ENCODE measurements at places on chromosomes 16 and 17.

GRCh38 chr16:67393111-67393787 lies at the start of gene TPPP3:
Gene TPPP3 (minus strand): TSS chr16:67393498. CDS start chr16:67391111, 2,387 bp downstream.
- DNase-seq, result no peak

DNA sequence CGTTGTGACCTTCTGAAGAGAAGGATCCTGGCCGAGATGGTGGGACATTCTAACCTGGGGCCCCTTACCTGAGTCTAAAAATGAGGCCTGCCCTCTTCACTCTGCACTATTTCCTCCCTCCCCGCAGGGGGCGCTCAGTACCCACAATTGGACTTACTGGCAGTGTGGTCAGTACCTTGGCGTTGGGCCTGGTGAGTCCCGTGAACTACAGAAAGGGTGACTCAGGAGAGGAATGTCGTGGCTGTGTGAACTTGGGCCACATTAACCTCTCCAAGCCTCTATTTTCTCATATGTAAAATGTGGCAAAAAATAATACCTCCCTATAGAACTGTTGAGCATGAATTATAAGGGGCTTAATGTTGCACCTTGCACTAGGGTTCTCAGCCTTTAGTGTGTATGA lies 3.9 kb downstream of the RSAD1 start:
- peak; percentile 55 for DNase-seq

GRCh38 chr16:48188449-48189102 lies 32.8 kb upstream of the ABCC12 start:
- DNase-seq, result peak; percentile 13

GRCh38 chr17:67493812-67494211 lies 116.7 kb downstream of the PITPNC1 start:
- DNase-seq, result no peak

GRCh38 chr17:73265646-73266640 lies 4.3 kb upstream of the CPSF4L start:
- no peak for DNase-seq

DNA sequence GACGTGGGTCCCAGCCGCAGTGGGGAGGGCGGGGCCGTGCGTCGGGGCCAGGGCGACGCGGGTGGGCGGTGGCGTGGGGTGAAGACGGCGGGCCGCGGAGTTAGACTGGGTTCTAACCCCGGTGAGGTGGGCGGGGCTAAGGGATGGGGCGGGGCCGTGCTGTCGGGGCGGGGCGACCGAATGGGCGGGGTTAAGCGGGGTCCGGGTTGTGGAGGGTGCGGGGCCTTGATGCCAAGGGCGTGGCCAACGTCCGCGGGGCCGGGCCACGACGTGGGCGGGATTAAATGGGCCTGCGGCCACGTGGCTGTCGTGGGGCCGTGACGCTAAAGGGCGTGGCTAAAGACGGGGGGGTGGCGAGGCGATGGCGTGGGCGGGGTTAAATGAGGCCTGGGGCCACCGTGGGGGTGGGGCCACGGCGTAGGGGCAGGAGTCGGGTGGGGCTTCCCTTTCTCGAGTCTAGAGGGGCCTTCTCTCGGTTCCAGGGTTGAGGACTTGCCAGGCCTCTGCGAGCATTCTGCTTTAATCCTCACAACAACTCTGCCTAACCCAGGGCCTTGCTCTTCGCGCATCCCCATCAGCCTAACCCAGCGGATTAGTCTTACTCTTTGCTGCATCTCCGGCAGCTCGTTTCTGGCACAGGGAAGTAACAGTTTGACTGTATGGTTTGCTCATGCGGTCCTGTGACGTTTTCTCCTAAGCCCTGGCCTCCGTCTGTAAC lies 739 bp downstream of the TCF25 start:
- peak; percentile 96 for DNase-seq

GRCh38 chr17:50003911-50004310 lies 8.9 kb upstream of the DLX3 start:
- DNase-seq, result no peak

GRCh38 chr16:85473323-85473722 lies 139.8 kb upstream of the GSE1 start:
- DNase-seq, result no peak

GRCh38 chr16:31112711-31113110 lies 4.5 kb downstream of the BCKDK start:
- DNase-seq, result no peak

GRCh38 chr17:7886227-7887037 lies 2.2 kb upstream of the CHD3 start:
- no peak for DNase-seq

DNA sequence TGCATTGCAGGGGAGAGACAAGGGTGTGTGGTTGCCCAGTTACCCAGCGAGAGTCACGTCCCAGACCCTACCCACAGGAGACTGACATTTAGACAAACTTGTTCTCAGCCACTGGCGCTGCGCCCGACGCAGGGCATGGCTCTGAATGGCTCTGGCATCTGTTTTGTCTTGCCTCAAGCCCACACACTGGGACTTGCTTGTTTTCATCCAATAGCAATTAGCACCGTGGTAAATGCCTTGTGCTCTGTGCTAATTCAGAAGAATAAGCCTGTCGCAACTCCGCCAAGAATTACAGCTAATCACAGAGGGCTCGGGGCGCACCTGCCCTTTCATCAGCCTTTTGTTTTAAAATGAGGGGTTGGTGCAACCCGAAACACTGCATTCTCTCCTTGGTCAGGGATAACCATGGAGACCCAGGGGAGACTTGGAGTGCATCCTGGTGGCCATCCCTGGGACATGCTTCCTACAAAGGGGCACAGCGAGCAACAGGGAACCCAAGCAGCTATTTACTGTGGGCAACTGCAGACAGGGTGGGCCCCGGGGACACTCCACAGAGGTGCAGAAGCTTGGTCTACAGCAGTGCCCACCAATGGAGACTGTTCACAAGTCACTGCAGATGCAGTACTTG lies 220.6 kb upstream of the ZFHX3 start:
- no peak for DNase-seq

GRCh38 chr17:18143044-18143936 lies 34.7 kb downstream of the MYO15A start:
- DNase-seq, result peak; percentile 11

- no peak for DNase-seq
Observed at GRCh38 chr17:42679492-42680330, 1.9 kb downstream of the CCR10 start.

- DNase-seq, result no peak
Observed at GRCh38 chr16:79535130-79535529, 65.4 kb downstream of the MAF start.

- no peak for DNase-seq
Observed at GRCh38 chr17:42846594-42847280, 2.4 kb downstream of the AOC2 start.

DNA sequence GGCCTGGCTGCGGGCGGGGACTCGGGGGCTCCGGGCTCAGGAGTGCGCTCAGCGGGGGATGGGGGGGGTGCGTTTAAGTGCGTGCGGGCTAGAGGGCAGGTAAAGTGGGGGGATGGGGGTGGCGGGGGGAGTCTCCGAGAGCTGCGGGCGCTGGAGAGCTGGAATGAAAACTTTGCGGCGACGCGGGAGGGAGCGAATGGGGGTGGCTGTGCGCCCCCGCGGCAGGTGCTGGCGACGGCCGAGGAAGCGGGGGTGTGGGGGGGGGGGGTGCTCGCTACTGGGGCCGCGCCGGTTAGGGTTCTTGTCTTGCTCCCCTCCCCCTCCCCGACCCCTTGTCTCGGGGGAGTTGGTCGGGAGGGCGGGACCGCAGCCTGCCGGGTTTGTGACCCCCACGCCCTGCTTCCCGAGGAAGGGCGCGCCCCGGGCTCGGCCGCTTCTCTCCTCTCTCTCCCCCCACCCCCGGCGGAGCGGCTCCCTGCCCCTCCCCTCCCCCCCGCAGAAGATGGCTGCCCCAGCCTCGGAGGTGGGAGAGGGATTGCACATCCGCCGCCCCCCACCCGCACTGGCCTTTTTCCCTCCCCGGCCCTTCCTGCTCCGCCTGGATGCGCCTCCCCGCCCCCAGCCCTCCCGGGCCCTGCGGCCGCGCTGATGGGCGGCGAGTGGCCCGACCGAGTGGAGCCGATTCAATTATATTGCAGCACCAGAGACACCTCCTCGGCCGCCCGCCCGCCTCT lies 649 bp downstream of the GSE1 start:
- peak; percentile 32 for DNase-seq

Measured in GDM1 (cell line).